ENCODE measurements at places on chromosomes 2 and 18.

- no peak for DNase-seq
These were observed 27.3 kb downstream of the LPIN2 start for GRCh38 chr18:2985628-2986027.

DNA sequence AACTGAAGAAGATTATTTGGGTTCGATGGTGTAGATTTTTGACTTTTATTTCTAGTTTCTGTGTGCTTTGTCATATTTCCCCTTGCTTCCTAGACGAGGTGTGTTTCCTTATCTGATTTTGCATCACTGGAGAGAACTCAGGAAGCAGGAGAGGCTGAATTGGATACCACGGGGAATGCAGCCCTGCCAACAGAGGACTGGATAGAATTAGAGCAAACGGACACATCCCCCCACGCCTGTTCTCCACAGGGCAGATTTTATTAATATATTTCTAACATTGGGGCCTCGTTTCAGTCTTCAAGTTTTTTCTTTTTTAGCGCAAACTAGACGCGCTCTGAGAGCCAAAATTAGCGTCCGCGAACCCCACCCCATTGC is 678 bp upstream of the VAPA start:
- no peak for DNase-seq

GRCh38 chr2:200761266-200761665 is 50.4 kb upstream of the BZW1 start:
- no peak for DNase-seq

- DNase-seq: no peak
These were observed 686.5 kb downstream of the EPHA4 start for GRCh38 chr2:220885593-220885992.

GRCh38 chr2:240820607-240821428 is 799 bp upstream of the KIF1A start:
- DNase-seq: peak; percentile 61

GRCh38 chr18:45398448-45398847 is 216.8 kb upstream of the SLC14A2 start:
- DNase-seq: no peak

DNA sequence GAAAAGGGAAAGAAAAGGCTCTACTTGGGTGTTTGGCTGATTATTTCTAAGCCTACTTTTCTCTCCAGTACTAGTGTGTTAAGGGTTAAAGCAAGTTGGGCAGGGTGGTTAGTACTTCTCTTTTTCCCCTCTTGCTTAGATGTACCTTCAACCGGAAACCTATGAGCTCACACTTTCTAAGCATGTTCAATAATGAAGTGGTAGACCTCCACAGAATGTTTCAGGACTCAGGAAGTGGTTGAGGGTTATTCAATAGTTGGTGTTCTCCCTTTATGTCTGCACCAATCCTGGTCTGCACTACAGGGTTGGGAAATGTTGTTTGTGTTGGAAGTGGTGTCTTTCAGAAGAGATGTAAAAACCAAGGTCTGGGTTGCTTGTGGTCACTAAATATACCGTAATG is 137.1 kb downstream of the ZEB2 start:
- DNase-seq: no peak

- no peak for DNase-seq
These were observed 601.0 kb upstream of the SLC39A10 start for GRCh38 chr2:195055996-195056395.

- no peak for DNase-seq
These were observed 26.4 kb upstream of the NRP2 start for GRCh38 chr2:205655779-205656456.

- no peak for DNase-seq
These were observed 177.3 kb downstream of the NBAS start for GRCh38 chr2:15383695-15384350.

- no peak for DNase-seq
These were observed 12.4 kb downstream of the ADRA2B start for GRCh38 chr2:96103761-96104486.

GRCh38 chr18:65750389-65751154 is at the start of gene CDH7:
CDH7 (plus strand) TSS chr18:65751012; CDS start chr18:65762843, 11,831 bp downstream.
- peak; percentile 58 for DNase-seq

GRCh38 chr2:222797261-222797660 is 63.6 kb upstream of the ACSL3 start:
- peak; percentile 66 for DNase-seq

DNA sequence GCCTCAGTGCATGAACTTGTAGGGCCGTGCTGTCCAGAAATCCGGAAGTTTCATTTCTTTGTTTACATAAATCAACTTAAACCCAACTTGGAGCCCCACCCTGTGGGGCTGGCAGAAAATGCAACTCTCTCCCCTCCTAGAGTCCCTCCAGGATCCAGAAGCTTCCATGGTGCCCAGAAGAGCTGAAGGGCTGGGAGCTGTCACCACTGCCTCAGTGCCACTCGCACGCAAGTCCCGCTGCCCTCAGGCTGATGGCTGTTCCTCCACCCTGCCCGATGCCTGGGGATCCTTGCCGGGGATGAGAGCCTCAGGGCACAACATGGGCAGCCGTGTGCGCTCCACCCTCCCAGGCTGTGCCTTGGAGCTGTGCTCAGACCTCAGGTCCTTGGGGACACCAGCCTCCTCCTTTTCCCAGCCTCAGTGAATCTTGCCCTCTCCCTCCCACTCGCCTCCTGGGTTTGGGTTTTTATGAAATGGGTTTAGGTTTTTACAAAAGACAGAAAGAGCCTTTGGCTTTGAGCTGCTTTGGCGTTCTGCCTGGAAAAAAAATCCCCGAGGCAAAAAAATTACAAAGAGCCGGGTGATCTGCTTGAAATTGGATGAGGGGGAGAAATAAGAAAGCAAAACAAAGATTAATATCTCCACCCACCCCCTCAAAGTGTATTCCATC is 155.2 kb downstream of the TWIST2 start:
- peak; percentile 59 for DNase-seq

- peak; percentile 52 for DNase-seq
These were observed 1.1 kb upstream of the WBP1 start for GRCh38 chr2:74457129-74457548.

DNA sequence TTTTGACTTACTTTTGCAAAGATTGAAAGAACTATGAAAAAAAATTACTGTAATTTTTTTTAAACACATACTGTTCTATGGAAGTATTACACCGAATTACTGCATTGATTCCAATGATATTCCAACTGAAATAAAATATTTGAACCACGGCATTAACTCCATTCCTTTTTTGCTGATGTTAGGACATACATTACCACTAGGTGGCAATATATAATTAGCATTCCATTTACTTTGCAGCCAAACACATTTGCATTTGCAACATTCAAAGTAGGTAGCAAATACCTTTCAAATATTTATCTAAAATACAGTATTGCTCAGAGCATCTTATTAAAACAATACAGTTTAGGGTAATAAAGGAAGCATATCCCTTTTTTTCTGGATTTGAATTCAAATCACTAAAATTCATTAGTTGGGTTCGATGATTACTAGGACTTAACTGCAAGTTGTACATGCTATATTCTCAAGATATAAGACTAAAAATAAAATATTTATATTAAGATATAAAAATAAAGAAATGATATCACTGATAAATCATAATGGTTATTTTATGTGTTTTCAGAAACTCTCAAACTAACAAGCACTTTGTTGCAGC is 31.3 kb downstream of the LANCL1 start:
- DNase-seq: peak; percentile 52

- DNase-seq: no peak
These were observed 107.7 kb downstream of the EHBP1 start for GRCh38 chr2:62812921-62813825.

DNA sequence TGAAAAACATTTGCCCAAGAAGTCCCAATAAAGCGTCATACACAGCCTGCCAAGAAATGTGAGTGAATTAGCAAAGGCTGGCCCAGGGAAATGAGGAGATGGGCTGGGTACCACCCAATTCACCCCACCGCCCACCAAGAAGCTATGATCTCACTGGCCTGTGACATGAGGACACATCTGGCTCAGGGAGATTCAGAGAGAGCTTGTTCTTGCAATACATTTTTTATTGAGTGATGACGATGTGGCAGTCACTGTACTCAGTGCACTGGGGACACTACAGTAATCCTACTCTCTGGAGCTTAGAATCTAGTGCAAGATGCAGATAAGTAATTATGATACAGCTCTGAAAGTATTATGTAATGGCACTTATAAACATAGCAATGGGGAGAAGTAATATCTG is 64.6 kb upstream of the IGFBP2 start:
- DNase-seq: no peak

- DNase-seq: no peak
These were observed 1941.9 kb upstream of the PIK3C3 start for GRCh38 chr18:40013001-40013609.

- DNase-seq: no peak
These were observed 199.4 kb downstream of the SPP2 start for GRCh38 chr2:234249873-234250272.

DNA sequence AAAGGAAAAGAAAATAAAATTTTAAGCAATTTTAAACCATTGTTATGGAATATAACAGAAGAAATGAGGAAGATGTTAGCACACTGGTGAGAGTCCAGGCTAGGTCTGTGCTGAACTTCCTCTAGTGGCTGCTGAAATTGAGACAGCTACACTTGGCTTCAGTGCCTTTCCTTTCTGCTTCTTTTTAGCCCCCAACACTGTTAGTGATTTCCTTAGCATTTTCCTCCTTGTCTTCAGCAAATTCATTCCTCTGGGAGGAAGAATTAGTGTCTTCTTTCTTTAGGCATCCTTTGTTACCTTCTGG is 47.6 kb downstream of the ITGAV start:
- no peak for DNase-seq

DNA sequence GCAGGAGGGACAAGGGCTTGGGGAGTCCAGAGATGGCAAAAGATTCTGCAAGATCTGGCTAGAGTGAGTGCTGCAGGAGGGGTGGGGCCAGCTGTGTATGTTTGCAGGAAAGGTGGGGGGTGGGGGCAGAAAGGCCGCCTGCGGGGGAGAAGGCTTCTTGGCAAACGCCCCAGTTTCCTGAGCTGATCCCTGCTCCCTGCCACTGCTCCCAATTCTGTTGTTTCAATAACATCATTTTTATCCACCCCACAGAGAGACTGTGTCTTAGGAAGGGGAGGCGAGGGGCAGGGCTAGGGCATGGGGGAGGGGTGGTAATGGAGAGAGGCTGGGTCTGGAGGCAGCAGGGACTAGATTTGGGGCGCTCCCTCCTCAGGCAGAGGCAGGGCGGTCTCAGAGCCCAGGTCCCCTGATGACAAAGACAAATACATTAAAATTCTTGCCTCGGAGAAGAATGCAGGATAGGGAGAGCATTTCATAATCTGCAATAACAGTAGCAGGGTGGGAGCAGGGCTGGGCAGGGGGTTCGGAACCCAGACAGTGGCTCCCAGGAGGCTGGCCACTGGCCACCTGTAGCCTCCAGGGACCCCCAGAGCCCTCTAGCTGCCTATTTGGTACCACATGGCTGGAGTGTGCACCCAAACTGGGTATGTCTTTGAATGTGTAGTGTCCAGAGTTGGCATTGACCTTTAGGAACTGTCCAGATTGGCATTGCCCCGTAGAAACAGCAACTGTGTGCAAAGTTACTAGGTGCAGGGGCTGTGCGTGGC is 2.1 kb upstream of the WNT6 start:
- peak; percentile 61 for DNase-seq

DNA sequence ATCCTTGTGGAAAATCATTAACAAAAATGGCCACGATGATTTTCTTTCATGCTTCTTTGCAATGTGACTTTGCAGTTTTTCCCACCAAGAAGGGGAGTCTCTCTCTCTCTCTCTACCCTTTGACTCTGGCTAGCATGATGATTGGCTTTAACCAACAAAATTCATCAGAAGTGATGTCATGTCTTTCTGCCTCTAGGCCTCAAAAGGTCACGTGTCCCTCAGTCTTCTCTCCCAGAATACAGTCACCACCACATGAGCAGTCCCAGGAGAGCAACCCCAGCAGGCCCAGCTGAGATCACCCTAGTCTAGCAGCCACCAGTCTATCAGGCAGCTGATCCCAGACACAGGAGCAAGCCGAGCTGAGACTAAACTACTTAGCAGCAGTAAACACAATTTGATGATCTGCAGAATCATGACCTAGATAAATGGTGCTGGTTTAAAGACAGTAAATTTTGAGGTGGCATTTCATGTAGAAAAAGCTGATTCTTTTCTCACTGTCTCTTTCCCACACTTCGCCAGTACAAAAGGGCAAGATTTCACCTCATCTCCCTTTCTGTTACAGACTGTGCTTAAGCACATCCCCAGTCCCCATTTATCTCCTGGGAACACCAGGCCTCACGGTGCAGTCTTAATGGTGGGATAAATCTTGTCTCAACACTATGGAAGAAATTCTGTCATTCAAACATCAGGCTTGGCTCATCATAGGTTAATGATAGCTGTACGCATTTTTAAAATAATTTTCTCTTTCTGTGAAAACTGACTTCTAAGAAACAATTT is 132.7 kb downstream of the SCG2 start:
- DNase-seq: peak; percentile 24

DNA sequence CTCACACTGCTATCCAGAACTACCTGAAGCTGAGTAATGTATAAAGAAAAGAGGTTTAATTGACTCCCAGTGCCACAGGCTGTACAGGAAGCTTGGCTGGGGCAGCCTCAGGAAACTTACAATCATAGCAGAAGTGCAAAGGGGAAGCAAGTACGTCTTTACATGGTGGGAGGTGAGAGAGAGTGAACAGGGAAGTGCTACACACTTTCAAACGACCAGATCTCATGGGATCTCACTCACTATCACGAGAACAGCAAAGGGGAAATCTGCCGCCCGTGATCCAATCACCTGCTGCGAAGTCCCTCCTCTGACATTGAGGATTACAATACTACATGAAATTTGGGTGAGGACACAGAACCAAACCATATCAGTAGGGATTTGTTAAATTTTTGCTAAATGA is 150.4 kb upstream of the NXPH2 start:
- no peak for DNase-seq

DNA sequence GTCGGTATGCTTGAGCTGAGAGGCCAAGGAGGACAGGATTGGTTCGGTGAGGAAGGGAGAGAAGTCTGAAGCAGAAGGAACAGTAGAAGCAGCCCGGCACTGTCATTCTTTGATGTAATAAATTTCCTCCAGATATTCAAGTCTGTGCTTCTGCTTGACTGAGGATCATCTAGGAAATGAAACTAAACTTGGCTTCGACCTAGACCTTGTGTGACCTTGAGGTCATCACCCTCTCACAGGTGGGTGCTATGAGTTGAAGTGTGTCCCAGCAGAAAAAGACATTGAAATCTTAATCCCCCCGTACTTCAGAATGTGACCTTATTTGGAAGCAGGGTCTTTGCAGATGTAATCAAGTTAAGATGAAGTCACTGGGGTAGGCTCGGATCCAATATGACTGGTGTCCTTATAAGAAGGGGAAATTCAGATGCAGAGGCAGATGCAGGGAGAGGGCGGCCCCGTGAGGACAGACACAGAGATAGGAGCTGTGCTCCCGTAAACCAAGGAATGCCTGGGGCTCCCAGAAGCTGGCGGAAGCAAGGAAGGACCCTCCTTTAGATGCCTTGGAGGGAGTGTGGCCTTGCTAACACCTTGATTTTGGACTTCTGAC is 49.0 kb downstream of the PRKCE start:
- no peak for DNase-seq

GRCh38 chr2:61557381-61557780 is 19.2 kb upstream of the XPO1 start:
- DNase-seq: no peak

DNA sequence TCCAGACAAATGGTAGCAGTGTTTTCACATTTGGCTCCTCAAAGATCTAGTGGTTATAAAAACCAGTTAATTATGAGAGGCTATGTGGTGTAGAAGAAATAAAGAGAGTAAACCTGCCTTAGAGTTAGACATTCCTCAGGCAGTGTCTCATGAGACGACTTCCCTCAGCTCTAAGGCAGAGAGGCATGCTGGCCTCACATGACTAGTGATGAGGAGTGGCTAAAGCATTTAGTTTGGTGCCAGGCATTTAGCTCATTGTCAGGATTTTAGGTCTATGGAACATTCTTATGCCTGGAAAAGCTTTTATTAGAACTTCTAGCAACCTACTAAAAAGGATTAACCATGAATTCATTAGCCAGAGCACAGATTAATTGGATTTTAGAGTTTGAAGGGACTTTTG is 90.3 kb downstream of the RPRM start:
- no peak for DNase-seq

All from A673 (cell line).